ENCODE measurements at places on chromosomes 7 and 10. TPM values are rescaled to one million over a fixed set of nuclear protein-coding genes. Genes with fewer than 3 reads are reported as not detected.

The TMEM273 gene
- 3.8 TPM for total RNA-seq

The TRIM73 gene
- total RNA-seq, result 0.92 TPM

The CALHM1 gene
- 0.04 TPM for total RNA-seq

The CALML3 gene
- 501 TPM for total RNA-seq

DNA sequence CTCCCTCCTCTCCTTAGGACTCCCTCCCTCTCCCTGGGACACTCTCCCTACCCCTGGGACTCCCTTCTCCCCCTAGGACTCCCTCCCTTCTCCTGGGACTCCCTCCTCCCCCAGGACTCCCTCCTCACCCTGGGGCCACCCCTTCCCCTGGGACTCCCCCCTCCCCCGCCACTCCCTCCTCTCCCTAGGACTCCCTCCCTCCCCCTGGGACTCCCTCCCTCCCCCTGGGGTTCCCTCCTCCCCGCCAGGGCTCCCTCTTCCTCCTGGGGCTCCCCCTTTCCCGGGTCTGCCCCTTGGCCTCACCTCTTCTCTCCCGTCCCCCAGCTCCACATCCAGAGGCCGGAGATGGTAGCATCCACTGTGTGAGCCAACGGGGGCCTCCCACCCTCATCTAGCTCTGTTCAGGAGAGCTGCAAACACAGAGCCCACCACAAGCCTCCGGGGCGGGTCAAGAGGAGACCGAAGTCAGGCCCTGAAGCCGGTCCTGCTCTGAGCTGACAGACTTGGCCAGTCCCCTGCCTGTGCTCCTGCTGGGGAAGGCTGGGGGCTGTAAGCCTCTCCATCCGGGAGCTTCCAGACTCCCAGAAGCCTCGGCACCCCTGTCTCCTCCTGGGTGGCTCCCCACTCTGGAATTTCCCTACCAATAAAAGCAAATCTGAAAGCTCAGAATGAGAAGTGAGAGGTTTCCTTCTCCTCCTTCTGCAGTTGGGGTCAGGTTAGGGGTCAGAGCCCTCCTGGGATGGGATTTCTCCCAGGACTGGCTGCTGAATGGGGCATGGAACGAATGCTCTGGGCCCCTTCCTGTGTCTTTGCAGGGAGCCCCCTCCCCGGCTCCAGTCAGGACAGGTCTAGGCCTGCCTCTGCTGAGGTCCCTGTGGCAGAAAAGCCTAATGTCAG is 1.4 kb upstream of the MUC17 start:
- ATAC-seq, result no peak
